ENCODE measurements at places on chromosomes 1 and 21. TPM values are rescaled to one million over a fixed set of nuclear protein-coding genes. Genes with fewer than 3 reads are reported as not detected.

DNA sequence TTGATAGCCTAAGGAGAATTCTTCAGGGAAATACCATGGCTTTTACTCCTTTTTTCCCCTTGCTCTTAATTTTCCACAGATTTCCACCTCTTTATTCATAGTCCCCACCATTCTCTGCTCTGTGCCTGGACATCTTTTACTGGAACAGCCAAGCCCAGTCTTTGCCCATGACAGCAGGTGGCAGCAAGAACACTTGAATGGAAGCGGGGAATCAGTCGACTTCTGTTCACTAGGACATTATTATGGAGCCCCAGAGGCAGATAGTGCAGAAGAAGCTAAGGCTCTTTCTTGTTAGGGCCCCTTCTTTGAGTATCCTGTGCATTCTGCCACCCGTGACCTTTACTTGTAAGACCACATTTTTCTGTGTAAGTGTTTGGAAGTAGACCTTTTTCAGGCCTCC lies 6.3 kb downstream of the OR14I1 start:
- peak; percentile 9 for DNase-seq

GRCh38 chr1:8814865-8815264 lies 2.6 kb downstream of the RERE start:
- DNase-seq, result peak; percentile 73

GRCh38 chr1:197399755-197400521 lies 131.9 kb downstream of the CRB1 start:
- peak; percentile 69 for DNase-seq

- DNase-seq, result no peak
These were observed 110.8 kb upstream of the TENT5C start for GRCh38 chr1:117495068-117495467.

GRCh38 chr1:234875953-234876855 lies 252.4 kb downstream of the TOMM20 start:
- peak; percentile 59 for DNase-seq

DNA sequence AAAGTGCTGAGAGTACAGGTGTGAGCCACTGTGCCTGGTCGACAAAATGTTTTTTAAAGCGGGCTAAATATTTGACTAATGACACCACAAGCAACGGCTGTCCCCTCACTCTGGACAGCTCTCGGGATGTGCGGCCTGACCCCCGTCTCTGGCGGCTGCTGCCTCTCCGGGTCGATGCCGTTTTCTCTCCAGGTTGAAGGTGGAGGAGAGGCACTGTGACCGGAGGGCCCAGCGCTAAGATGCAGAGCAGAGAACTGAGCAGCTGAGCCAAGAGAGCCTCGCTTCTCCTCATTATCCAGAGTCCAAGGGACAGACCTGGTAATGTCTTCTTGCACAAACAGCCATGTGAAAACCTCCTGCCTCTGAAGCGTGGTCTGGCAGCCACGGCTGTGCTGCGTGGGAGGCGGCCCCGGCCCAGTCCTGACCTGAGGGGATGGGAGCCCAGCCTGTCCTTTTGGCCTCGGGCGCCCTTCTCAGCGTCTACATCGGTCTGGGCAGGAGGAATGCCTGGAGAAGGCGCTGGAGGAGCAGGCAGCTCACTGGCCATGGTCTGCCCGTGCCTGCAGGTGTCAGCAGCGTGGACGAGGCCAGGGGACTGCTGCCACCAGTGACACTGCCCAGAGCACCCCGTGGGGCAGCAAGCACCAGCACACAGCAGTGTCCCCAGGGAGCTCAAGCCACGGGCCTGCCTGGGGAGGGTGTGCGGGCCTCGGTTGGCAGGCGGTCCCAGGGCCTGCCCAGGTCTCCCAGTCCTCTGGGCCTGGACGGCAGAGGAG lies 10.3 kb downstream of the MORN1 start:
- DNase-seq, result no peak

DNA sequence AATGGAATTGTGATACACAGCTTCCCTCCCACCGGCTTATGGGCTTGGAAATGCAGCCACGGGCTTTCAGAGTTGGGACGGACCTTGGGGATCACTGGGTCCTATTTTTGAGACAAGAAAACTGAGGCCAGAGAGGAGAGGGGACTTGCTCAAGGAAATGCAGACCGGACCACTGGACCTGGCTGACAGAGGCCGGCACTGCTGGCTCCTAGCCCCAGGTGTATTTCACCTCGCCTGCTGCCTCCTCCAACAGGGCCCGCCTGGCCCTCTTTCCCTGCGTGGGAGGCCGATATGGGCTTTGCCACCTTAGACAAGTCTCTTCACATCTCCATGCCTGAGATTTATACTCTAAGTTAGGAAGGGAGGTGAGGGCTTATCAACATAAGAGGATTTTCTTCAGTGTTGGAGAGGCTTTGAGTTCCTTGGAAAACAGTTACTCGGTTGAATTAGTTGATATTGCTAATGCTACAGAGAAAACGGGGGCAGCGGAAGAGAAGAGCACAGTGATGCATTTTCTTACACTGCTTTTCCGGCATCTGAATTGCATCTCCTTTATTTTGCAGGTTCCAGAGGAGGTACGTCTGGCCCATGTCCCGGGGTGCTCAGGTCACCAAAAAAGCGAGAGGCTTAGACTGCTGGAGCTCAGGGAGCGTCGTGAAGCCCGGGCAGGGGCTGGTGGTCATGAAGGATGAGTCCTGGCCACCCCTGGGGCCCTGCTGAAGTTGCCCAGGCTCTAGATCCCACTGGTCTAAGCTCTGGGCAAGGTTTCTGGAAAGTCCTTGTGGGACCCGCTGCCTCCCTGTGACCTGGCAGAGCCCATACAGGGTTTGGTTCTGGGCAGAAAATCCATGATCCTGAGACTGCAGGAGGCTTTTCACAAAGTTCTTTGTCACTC lies 44.7 kb downstream of the CAPN2 start:
- DNase-seq, result no peak

DNA sequence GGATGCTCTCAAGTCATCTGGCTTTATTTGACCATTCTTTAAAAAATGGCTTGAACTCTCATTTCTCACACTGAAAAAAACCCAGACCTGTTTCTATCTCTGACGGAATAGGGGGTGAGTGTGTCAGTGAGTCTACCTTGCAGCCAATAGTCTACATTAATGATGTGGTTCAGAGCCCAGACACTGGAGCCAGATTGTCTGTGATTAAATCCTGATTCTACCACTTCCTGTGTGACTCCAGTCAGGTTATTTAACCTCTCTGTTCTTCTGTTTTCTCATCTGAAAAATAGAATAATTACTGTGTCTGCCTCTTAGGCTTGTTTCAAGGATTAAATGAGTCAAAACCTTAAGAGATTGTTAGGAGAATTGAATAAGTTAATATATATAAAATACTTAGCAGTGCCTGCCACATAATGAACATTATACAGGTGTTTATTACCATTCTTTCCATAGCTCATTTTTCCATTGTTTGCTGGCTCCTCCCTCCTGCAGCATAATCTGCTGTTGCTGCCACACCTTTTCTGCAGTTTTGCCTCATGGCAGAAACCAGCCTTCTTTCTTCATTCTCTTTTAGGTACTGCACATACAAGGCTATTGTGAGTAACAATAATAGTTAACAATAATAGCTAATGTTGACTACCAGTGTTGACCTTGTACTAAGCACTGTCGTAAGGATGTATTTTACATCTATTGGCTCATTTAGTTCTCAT lies 157.6 kb upstream of the IVNS1ABP start:
- DNase-seq, result no peak

DNA sequence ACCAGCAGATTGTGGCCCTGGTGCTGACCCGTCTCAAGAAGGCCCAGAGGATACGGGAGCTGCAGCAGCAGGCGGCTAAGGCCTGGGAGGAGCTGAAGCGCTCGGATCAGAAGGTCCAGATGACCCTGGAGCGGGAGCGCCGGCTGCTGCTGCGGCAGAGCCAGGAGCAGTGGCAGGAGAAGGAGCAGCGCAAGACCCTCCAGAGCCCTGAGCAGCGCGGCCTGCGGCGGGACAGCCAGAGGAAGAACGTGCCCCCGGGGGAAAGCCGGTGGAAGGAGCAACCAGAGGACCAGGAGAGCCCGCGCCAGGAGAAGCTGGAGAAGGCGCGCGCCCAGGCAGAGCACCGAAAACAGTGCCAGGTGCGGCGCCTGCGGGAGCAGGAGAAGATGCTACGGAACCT lies 1.0 kb downstream of the CCDC185 start:
- no peak for DNase-seq

DNA sequence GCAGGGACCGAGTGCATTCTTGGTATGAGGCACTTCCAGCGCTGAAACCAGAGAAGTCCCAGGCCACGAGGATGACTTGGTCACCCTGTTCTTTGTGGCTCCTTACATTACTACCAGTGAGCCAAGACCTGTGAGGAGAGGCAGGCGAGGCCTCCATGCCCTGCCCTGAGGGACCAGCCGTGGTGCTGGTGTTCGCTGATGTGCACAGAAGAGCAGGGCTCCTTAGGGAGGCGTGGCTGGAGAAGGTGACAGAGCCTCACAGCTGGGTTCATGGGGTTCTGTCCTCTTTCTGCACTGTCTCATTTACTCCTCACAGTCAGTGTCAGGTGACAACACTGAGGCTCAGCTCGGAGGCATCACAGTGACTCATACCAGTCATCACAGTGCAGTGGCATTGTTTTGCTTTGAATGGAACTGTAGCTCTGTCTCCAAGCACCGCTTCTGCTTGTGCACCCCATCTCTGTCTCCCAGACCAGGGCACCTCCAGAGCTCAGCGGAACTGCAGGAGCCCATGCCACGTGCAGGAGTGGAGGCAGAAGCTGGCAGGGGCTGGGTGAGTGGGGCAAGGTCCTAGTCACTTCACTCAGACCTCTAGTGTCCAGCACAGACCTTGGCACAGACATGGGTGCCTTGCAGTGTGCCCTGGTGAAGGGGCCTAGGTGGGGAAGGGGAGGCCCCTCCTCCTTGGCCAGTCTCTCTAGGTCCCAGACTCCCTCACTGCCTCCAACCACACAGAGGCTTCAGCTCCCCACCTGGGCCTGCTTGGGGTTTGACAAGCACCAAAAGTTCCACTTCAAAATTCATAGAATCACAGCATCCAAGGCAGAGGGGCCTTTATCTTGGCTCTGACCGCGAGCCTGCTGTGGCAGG lies 310.9 kb downstream of the MATN1 start:
- peak; percentile 17 for DNase-seq

GRCh38 chr1:156602557-156602993 lies 1.3 kb upstream of the GPATCH4 start:
- no peak for DNase-seq

DNA sequence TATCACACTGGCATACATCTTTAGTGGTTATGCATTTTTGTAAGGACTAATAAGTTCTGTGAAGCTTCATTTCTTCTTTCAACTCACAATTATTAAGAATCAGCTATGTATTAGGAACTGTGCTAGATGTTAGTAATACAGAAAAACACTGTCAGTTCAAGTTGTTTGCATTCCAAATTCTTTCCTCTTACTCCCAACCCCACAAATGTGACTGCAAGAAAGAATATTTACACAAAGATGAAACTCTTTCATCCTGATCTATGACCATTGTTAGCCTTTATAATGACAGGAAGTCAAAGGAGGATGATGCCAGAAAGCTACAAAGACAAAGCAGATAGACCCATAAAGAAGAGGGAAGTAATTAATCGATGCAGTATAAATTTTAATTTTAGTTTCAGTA lies 21.0 kb upstream of the GADD45A start:
- no peak for DNase-seq

- no peak for DNase-seq
These were observed 97.4 kb upstream of the DUSP10 start for GRCh38 chr1:221839321-221839720.

DNA sequence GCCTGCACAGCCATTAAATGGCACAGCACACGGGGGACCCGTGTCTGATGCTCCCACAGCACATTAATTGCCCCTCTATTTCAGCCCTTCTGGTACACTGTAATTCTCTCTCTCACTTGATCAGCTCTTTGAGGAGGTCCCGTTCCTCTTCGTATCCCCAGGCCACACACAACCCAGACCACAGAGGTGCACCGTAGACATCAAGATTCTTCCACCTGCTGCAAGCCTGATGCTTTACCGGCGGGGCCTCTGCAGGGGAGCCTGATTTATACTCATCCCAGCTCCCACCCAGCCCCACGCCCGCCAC lies 759 bp downstream of the SMYD3 start:
- no peak for DNase-seq

DNA sequence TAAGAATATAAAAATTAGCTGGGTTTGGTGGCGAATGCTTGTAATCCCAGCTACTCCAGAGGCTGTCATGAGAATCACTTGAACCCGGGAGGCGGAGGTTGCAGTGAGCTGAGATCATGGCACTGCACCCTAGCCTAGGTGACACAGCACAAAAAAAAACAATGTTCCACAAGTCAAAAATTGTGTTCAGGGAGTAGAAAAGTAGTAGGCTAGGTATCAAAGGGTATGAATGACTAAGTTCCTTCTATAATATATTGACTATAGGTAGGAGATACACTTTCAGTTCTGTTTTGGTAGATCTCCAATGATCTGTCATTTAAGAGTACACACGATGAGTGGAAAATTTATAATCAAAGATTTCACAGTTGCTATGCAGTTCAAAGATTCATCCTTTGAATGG lies 16.7 kb downstream of the USP48 start:
- no peak for DNase-seq

GRCh38 chr1:233459470-233459945 lies 132.0 kb downstream of the MAP3K21 start:
- DNase-seq, result no peak

The ALG6 gene
- total RNA-seq, result 16.7 TPM

The RBM15 gene
- total RNA-seq, result 36.0 TPM

The C1orf116 gene
- 16.3 TPM for total RNA-seq

The UMODL1 gene
- total RNA-seq, result not detected

The ADAMTSL4 gene
- total RNA-seq, result 7.4 TPM

The HES3 gene
- total RNA-seq, result not detected

The CNTN2 gene
- total RNA-seq, result not detected

The LCE6A gene
- total RNA-seq, result not detected
